ENCODE measurements at places on chromosomes 6 and 20.

GRCh38 chr6:81242624-81243023, 509.9 kb downstream of the TENT5A start:
- no peak for DNase-seq

DNA sequence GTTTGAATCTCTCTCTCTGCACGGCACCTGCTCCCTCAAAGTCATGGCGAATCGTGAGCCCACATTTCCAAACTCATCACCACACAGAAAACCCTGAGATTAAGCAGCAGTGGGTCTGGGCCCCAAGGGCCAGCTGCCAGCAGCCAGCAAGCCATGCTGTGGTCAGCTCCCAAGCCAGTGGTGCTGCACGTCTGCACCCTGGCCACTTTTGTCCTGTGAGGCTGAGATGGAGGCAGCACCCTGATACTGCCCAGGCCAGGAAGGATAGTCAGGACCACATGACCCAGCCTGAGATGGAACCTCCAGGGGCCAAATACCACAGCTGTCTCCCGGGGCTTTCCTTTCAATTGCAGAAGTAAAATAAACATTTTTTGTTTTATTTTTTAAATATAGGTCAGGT, 93.9 kb downstream of the PRND start:
- no peak for DNase-seq

DNA sequence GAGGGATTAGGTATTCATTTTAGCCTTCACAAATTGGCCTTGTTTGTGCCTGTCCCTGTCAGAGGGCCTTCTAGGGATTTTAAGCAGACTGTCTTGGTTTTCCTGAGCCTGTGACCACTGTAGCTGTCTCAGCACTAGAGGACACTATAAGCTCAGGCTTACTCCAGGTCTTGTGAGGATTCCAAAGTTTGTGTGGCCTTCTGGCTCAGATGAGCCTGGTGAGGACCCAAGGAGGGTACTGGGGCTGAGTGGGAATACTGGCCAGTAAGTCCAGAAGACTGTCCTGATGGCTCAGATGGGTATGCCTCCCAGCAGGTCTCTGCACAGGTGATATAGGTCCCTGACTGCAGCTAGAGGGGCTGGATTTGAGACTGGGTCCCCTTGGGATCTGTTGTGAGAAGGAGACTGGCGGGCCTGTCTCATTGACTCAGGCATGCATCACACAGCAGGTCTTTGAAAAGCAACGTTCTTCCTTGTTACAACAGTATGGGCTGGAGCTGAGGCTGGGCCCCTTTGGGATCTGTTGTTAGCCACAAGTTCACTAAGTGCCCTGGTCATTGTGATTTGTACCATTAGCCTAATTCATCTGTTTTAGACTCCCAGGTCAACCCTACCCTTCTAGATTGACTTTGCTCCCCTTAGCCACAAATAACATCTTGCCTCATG, 26.3 kb upstream of the TFB1M start:
- no peak for DNase-seq

DNA sequence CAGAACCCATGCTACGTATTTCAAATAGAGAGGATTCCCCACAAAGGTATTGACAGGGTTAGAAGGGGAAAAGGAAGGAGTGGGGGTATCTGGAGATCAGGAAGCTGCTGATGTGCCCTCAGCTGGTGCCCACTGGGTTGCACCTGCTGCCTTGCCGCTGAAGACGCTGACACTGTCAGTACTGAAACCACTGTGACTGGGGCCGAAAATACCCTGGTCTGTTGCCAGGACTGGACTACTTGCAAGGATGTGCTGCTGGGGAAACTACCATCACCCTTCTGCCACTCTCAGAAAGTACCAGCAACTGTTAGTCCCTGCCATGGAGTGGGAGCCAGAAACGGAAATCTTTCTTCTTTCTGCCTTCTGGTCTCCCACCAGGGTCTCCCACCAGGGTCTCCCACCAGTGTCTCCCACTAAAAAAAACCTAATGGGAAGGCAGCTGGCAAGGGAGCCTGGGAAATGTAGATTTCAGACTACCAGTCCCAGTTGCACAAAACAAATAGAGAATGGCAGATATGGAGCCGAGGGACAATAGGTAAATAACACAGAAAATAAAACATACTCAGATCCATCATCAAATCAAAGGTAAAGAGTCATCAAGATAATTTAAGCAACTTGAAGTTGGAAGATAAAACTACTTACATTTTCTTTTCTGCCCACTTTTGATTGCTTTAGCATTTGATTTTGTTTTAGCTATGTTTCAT, 204.8 kb downstream of the TPBG start:
- no peak for DNase-seq

GRCh38 chr6:91613481-91613880, 1026.6 kb upstream of the MAP3K7 start:
- DNase-seq, result no peak

DNA sequence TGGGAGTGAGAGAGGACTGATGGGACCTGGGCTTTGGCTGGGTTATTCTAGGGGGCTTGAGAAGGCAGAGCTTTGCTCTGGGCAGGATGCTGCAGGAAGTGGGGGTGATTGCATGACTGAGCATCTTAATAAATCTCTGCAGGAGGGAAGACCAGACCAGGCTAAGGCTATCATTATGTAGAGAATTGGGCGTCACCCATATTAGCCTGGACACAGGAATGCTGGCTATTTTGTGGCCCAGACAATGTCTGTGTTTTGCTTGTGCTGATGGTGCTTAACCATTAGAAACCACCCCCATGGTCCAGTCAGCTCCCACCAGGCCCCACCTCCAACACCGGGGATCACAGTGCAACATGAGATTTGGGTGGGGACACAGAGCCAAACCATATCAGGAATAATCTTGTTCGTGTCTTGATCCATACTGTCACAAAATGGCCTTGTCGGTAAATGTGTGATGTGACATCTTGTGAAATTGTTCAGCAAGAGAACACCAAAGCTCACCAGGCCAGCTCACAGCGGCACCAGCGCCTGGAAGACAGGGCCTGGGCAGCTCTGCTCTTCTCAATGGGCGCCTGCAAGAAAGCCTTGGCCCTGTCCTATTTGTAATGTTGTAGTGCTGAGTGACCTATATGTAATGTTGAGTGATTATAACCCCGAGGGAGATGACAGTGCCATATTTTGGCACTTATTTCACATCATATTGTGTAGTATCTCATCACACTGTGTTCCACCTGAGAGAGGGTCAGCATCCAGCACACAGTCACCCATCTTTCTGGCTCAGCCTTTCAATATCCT, 211.8 kb downstream of the QKI start:
- no peak for DNase-seq

DNA sequence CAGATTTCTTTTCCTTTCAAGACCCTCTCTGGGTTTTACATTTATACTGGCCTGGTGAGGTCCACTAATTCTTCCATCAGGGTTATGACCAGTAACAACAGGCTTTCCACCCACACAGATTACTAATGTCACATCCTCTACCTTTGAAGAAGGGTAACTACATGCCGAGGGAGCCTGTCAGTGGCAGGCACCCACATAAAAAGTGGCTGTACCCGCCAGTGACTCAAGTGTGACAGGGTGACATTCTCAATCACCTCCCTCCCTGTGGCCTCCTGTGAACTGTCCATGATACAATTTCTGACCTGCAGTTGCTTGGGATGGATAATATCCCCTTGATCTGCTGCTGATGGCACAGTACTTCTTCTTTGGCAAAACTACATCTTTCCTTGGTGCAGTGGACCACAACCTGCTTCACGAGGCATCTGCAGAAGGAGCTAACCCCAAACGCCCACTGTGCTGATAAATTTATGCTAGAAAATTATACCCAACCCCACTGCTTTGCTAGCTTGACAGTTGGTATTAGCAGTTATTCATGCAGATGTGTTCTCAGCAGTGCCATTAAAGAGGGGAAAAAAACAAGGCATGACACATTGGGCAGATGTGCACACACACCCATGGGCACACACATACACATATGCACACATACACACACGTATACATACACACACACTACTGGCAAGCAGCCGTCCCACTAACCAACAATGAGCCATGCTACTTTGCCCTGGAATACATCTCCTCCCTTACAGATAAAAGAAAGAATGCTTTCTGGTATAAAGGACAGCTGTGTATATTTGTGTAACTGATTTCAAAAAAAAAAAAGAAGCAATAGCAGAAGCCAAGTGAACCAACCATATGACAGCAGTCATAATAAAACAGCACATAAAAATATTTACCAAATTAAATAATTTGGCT, 20.8 kb downstream of the GFOD1 start:
- DNase-seq, result no peak
